ENCODE measurements at places on chromosomes 7 and 10. TPM values are rescaled to one million over a fixed set of nuclear protein-coding genes. Genes with fewer than 3 reads are reported as not detected.

Gene CYP3A5
- not detected for total RNA-seq

Gene ITPRID1
- not detected for total RNA-seq

Gene FAM200A
- total RNA-seq: 4.9 TPM

Gene PNLIPRP3
- not detected for total RNA-seq

Gene ERVW-1
- not detected for total RNA-seq

Gene ITGB8
- total RNA-seq: not detected

Gene C10orf105
- total RNA-seq: 0.71 TPM

Gene AKR1D1
- total RNA-seq: not detected

Gene RASA4B
- total RNA-seq: 26.9 TPM

Gene MDFIC
- total RNA-seq: 75.4 TPM

Gene SCIN
- 1.6 TPM for total RNA-seq

Gene AGR3
- not detected for total RNA-seq

Gene CPXM2
- total RNA-seq: not detected

Gene COL28A1
- total RNA-seq: not detected

Gene OR2AE1
- not detected for total RNA-seq

Gene CLCN1
- 0.06 TPM for total RNA-seq

Gene UCN3
- total RNA-seq: not detected

Gene GPR26
- total RNA-seq: not detected

Gene ETV1
- total RNA-seq: 0.05 TPM

Gene GRB10
- total RNA-seq: 4.4 TPM

Gene SPDYE2
- 0.15 TPM for total RNA-seq

Gene OPALIN
- total RNA-seq: not detected

Gene LAMB1
- not detected for total RNA-seq

Gene AKR1C2
- 0.17 TPM for total RNA-seq

Data from activated CD4-positive, alpha-beta T cell treated with anti-CD3 and anti-CD28 coated beads, Interleukin-2, amount 10 ng/mL, durations not matched to agents 7 days and 5 days (primary cell).